Stimulated activated CD8-positive, alpha-beta memory T cell treated with anti-CD3 and anti-CD28 coated beads, Interleukin-7, amount 100 ng/mL, for 4 hours (primary cell): ENCODE measurements at places on chromosomes 13 and 19.
A peak's percentile ranks its signal among the peaks of the same experiment; 100 is the strongest.

GRCh38 chr13:103046676-103047075 lies 19.5 kb downstream of the SLC10A2 start:
- no peak for DNase-seq

DNA sequence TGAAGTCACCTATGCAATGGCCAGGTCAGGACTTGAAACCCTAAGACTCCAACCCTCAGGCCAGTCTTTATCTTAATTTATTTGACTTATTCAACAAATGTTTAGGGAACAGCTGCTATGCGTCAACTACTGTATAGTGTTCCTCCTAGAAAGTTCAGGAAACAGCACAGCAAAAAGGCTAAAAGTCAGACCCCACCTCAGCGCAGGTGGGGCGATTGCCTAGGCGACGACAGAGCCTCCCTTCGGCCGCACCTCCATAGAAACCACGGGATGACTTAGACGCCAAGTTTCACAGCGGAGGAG lies 502 bp downstream of the VRK3 start:
- no peak for DNase-seq

GRCh38 chr13:73482556-73482955 lies 423.8 kb downstream of the KLF5 start:
- DNase-seq, result no peak

DNA sequence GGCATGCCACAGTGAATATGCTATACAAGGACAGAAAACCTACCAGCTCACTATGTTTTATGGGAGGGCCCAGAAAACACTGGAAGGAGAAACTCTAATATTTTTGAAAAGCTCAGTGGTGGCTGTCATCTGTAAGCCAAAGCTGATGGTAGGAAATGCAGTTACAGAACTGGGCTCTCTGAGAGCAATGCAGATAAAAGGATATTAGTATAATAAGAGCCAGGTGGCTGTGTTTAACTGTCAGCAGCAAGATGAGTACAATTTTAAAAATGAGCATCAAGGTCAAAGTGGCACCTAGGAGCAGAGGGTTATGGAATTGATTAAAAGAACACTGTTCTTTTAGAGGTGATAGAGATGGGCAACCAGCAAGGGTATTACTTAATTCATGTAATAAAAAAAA lies 345.0 kb downstream of the NDFIP2 start:
- DNase-seq, result no peak

GRCh38 chr13:97379386-97379785 lies 54.6 kb upstream of the RAP2A start:
- no peak for DNase-seq

DNA sequence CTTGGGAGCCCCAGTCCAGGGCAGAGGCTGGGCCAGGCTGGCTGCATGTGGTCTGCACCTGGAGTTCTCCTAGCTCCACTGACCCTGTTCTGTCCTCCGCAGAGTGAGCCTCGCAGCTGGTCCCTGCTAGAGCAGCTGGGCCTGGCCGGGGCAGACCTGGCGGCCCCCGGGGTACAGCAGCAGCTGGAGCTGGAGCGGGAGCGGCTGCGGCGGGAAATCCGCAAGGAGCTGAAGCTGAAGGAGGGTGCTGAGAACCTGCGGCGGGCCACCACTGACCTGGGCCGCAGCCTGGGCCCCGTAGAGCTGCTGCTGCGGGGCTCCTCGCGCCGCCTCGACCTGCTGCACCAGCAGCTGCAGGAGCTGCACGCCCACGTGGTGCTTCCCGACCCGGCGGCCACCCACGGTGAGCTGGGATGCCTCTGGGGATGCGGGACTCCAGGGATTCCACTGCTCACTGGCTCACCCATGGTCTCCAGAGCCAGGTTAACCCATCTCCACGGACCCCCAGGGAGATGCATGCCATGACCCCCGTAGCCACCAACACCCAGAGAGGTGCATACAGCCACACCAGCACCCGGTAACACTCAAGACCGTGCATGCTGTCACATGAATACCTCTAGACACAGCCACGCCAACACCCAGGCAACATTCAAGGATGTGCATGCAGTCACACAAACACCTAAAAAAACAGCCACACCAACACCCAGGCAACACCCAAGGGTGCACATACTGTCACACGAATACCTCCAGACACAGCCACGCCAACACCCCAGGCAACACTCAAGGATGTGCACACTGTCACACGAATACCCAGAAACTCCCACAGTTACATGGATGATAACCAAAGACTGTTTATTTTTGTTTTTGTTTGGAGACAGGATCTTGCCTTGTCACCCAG lies 8.2 kb downstream of the PKN1 start:
- DNase-seq, result no peak

DNA sequence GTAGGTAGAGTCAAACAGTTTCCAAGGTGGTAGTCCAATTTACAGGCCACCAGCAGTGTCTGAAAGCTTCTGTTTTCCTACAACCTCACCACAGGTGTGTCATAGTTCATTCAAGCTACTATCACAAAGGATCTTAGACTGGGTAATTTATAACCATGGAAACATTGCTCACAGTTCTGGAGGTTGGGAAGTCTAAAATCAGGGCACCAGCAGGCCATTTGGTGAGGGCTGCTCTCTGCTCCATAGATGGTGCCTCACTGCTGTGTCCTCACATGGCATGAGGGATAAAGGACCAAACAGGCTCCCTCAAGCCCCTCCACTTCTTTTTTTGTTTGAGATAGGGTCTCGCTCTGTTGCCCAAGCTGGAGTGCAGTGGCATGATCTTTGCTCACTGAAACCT lies 60.6 kb downstream of the ING1 start:
- no peak for DNase-seq

- no peak for DNase-seq
These were observed 213.6 kb upstream of the CSNK1A1L start for GRCh38 chr13:37319031-37319443.

- no peak for DNase-seq
These were observed 10.3 kb downstream of the CELF5 start for GRCh38 chr19:3234800-3235199.

GRCh38 chr13:72983085-72983768 lies 75.6 kb upstream of the KLF5 start:
- no peak for DNase-seq

DNA sequence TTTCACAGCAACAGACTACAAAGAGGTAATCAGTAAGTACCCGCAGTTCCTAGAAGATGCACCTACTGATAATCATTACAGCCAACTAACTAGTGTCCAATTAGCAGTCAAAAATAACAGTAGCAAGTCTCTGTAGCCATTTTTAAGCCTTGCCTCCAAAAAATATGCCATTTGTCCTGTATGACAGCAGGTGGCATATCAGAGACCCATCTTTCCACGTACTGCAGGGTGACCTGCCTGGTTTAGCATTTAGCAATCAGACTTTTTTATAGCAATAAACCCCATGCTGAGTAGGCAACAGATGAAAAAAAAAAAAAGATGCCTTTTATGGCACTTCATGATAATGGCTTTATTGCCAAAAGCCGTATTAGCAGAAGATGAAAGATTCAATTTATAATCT lies 155.3 kb upstream of the LSM14A start:
- no peak for DNase-seq

- no peak for DNase-seq
These were observed 38.7 kb upstream of the SACS start for GRCh38 chr13:23472189-23472588.

GRCh38 chr19:9658769-9659168 lies 16.1 kb downstream of the ZNF562 start:
- no peak for DNase-seq

DNA sequence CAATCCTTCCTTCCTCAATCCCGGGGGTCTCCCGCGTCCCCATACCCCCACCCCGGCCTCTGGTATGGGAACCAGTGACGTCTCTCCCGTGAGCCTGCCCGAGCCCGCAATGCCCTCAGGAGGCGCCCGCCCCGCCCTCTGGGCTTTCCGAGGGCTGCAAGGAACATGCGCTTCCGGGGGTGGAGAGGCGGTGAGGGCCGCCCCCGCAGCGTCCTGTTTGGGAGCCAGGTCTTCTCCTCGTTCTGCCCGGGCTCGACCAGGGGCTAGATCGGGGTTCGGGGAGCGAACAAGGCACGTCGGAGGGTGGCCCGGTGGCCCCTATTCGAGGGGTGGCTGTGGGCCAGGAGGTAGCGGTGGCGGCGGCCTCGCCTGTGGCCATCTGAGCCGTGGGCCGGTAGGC lies 6.6 kb upstream of the TEX101 start:
- DNase-seq, result no peak

- DNase-seq, result no peak
These were observed 20.2 kb upstream of the CD70 start for GRCh38 chr19:6610934-6611852.

DNA sequence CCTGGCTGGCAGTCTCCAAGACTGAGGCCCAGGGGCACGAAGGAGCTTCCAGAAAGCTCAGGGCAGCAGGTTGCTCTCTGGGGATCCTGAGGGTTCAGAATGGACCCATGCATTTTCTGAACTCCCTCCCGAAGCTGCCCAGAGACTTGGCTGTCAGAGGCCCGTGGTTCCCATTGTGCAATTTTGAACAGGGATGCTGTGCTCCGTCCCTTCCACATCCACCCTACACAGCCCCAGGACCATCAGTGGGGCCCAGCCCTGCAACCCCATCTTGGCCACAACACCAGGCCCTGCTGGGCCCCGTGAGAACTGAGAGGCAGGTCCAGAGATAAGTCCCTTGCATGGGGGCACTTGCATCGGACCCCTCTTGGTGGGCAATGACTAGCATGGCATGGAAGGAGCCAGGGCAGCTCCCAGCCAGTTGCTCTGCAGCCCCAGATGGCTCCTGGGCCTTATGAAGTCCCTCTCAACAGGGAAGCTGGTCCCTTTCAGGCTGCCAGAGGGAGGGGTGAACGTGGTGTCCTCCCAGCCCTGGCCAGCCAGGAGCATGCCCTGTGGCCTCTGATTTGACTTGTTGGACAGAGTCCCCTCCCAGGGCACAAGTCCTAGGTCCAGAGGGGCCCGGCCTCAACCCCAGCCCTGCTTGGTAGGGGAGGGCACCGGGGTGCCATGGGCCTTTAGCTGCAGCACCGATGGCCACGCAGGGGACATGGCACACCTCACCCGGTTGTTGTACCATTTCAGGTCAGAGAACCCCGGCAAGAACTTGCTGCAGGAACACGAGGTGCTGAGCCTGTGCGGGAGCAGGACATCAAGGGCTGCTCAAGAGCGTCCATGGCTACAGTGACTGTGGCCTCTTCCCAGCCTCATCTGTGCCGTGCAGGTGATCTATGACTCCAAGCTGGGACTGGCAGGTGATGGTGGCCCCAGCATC lies 17.3 kb upstream of the ZNF14 start:
- DNase-seq, result no peak

DNA sequence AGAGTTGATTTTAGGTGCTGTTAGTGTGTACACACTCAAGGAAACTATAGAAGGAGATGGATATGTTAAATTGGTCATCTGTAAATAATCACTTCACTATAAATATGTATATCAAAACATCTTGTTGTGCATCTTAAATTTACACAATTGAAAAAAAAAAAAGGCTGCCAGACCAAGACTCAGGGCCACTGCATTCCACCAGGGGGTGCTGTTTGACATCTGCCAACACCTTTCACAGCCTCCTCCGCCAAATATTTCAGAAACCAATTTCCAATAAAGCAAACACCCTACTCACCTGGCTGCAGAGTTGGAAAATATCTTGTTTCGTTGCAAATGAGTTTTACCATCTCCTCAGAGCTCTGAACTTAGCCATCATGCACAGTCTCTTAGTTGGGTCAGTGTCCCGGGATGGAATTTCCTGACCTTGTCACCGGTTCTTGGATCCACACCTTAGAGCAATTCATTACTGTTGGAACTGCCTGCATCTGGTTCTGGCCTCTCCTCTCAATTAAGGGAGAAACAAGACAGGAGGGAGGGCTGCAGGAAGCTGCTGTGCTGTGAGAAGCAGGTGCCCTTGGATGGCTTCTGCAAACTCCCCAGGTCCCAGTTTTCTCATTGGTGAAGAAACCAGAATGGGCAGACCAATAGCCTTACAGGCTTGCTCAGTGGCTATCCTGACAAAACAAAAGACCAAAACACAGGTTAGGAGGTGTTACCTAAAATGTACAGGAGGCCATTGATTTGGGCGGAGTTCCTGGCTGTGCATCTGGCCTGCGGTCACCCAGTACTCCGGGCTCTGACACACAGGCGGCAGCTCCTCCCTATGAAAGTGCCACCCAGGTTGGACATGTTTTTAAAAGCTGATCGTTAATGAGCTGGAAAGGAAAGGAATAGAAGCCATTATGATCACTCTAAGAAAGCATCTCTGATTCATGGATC lies 746.6 kb downstream of the UQCRFS1 start:
- peak; percentile 34 for DNase-seq

GRCh38 chr19:41161903-41162302 lies 31.1 kb upstream of the CYP2S1 start:
- no peak for DNase-seq

- no peak for DNase-seq
These were observed 1150.2 kb upstream of the PCDH9 start for GRCh38 chr13:68380041-68380973.

GRCh38 chr13:109384491-109385241 lies 401.7 kb downstream of the IRS2 start:
- DNase-seq, result no peak

GRCh38 chr13:34372581-34372980 lies 554.6 kb downstream of the RFC3 start:
- DNase-seq, result no peak

- DNase-seq, result no peak
These were observed 11.4 kb downstream of the NDFIP2 start for GRCh38 chr13:79492313-79492798.

DNA sequence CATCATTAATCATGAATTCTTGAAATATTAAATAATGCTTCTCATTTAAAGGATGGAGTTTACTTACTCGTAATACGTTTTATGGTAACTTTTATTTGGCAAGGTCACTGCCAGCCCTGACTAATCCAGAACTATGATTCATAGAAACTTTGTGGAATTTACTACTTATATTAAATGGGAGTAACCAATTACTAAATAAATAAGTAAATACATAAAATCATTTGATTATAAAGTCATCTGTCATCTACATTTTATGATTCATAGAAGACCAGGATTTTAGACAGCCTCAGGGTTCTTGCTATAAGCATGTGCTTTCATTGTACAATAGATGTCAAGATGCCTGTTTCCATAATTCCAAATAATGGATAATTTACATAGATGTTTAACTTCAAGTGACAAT lies 611.1 kb downstream of the TBC1D4 start:
- no peak for DNase-seq

GRCh38 chr19:43318796-43319314 lies 34.6 kb upstream of the CD177 start:
- DNase-seq, result no peak

- no peak for DNase-seq
These were observed 147.8 kb downstream of the SUCLA2 start for GRCh38 chr13:47853236-47853635.
